Activated naive CD4-positive, alpha-beta T cell treated with anti-CD3 and anti-CD28 coated beads, Interleukin-2, amount 10 ng/mL, durations not matched to agents 7 days and 5 days (primary cell): ENCODE measurements at places on chromosomes 13 and 19.

- H3K27me3 ChIP-seq: peaks cover 39% of the 10 kb centered on the region
- DNase-seq: no peak
- no peak overlapping the region for H3K27ac ChIP-seq
- peaks cover 4% of the 10 kb centered on the region for H3K4me1 ChIP-seq
- H3K36me3 ChIP-seq: no peaks in the 10 kb centered on the region
- no peak overlapping the region for H3K4me3 ChIP-seq
These were observed 73.5 kb upstream of the GJB6 start for GRCh38 chr13:20305587-20305986.

DNA sequence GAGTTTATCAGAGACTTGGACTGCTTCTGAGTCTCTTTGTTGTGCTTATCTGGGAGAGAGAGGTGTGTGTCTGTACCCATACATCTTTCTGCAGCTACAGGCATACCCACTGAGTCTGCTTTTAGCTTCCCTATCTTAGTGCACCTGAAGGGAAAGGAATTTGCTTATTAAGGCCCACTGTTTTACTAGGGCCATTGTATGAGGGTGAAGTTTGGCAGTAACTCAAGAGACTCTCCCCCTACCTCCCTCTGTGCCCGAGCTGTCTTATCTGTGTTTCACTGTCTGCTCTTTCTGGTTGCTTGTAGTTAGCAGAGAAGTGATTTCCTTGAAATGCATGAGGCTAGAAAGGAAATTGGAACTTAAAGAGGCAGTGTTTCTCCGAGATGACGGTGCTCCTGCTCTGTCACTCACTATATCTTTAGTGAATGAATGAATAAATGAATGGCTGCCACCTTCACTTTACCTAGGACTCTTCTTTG is 678 bp upstream of the CD33 start:
- no peak for DNase-seq
- peak overlapping the region; percentile 83 for H3K27ac ChIP-seq
- peaks cover 59% of the 10 kb centered on the region for H3K27me3 ChIP-seq
- H3K36me3 ChIP-seq: peaks cover 2% of the 10 kb centered on the region
- H3K4me1 ChIP-seq: peaks cover 41% of the 10 kb centered on the region

DNA sequence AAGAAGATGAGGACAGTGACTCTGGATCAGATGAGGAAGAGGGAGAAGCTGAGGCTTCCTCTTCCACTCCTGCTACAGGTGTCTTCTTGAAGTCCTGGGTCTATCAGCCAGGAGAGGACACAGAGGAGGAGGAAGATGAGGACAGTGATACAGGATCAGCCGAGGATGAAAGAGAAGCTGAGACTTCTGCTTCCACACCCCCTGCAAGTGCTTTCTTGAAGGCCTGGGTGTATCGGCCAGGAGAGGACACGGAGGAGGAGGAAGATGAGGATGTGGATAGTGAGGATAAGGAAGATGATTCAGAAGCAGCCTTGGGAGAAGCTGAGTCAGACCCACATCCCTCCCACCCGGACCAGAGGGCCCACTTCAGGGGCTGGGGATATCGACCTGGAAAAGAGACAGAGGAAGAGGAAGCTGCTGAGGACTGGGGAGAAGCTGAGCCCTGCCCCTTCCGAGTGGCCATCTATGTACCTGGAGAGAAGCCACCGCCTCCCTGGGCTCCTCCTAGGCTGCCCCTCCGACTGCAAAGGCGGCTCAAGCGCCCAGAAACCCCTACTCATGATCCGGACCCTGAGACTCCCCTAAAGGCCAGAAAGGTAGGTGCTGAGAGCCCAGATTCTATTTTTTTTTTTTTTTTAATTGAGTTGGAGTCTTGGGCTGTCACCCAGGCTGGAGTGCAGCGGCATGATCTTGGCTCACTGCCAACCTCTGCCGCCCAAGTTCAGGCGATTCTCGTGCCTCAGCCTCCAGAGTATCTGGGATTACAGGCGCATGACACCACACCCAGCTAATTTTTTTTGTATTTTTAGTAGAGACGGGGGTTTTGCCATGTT is 2.3 kb downstream of the PPP1R15A start:
- H3K27me3 ChIP-seq: peaks cover 5% of the 10 kb centered on the region
- H3K4me1 ChIP-seq: peaks cover 59% of the 10 kb centered on the region
- peaks cover 41% of the 10 kb centered on the region for H3K36me3 ChIP-seq
- H3K4me3 ChIP-seq: peak overlapping the region; percentile 98

GRCh38 chr19:913080-913748 is at the start of gene R3HDM4:
R3HDM4 (minus strand) TSS chr19:913219; CDS start chr19:913157, 62 bp downstream.
- H3K27me3 ChIP-seq: peaks cover 25% of the 10 kb centered on the region
- H3K4me3 ChIP-seq: peak within 1 kb of the TSS; percentile 85
- H3K4me1 ChIP-seq: peaks cover 39% of the 10 kb centered on the region
- peak; percentile 90 for DNase-seq

DNA sequence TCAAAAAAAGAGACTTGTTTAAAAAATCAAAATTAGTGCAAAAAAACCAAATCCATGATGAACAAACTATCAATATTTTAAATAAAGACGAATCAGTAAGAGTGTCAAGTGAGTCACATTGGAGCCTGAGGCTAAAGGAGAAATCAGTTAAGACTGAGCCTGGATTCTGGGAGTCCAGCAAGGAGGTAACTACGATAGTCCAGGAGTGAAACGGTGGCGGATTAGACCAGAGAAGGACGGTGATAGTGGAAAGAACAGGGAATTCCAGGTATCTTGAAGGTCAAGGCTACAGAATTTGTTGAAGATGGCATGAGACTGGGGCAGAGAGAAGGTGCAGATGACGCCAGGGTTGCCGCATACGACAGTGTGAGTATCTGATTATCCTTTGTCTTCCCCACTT is 7.0 kb upstream of the NPAS1 start:
- no peak overlapping the region for H3K27ac ChIP-seq
- peaks cover 4% of the 10 kb centered on the region for H3K4me1 ChIP-seq
- no peak for DNase-seq
- peaks cover 75% of the 10 kb centered on the region for H3K27me3 ChIP-seq
- H3K36me3 ChIP-seq: no peaks in the 10 kb centered on the region

DNA sequence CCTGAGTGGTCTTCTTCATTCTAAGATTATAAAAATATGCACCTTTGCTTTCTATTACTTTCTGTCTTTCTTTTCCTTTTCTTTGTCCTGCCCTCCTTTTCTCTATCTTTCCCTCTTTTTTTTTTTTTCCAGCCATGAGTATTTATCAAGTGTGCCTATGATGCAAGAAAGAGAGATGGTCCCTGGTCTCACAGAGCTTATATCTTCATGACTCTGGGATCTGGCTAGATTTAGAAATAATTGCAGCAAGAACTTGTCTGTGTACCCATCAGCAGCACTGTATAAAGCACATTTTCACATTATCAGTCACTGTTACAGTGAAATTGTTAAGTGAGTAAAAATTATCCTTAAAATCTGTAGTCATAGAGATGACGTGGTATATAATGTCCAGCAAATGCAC is 31.6 kb upstream of the GAS6 start:
- H3K27ac ChIP-seq: no peak overlapping the region
- H3K4me3 ChIP-seq: no peak overlapping the region
- no peaks in the 10 kb centered on the region for H3K36me3 ChIP-seq
- DNase-seq: no peak
- H3K4me1 ChIP-seq: no peaks in the 10 kb centered on the region

DNA sequence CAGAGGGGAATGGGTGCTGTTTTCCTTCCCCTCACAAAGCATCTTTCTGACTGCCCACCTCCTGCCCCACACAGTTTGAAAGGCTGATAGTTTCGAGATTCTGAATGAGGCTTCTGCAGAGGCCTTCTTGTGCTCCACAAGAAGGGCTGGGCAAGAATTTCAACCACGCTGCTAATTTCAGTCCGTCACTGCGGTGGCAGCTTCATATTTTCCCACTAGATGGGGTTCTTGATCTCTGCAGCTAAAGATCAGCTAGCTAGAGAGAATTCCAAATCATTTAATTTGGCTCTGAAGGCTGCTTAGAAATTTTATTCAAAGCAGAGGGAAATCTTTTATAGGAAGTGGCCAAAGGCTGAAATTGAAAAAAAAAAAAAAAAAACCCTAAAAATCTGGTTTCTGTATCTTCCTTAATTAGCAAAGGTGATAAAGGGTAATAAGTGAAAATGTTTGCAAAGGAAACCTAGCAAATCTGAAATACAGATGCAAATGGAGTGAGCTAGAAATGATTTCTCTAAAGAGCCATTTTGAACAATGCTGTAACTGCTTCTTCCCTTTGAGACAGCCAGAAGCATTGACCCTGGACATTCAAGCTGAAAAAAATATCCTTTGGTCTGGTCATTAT is 38.0 kb upstream of the C13orf42 start:
- peaks cover 24% of the 10 kb centered on the region for H3K27me3 ChIP-seq
- DNase-seq: no peak
- no peak overlapping the region for H3K4me3 ChIP-seq
- H3K4me1 ChIP-seq: peaks cover 5% of the 10 kb centered on the region

- DNase-seq: no peak
- H3K36me3 ChIP-seq: no peaks in the 10 kb centered on the region
- no peaks in the 10 kb centered on the region for H3K4me1 ChIP-seq
- H3K27me3 ChIP-seq: no peaks in the 10 kb centered on the region
- no peak overlapping the region for H3K4me3 ChIP-seq
These were observed 18.1 kb downstream of the NALCN start for GRCh38 chr13:101398191-101398590.
